A673 (cell line): ENCODE measurements at places on chromosomes 7 and 10.

DNA sequence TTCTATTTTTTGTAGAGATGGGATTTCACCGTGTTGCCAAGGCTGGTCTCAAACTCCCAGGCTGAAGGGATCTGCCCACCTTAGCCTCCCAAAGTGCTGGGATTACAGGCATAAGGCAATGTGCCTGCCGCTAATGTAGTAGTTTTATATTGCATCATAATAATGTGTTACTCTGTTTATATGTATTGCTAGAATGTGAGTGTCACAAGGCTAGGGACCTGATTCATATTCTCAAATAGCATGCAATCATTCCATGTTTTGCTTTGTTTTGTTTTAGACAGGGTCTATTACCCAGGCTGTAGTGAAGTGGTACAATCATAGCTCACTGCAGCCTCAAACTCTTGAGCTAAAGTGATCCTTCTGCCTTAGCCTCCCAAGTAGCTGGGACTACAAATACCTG is 13.5 kb downstream of the CCL26 start:
- DNase-seq = no peak

- DNase-seq = peak; percentile 27
Measured at GRCh38 chr10:97644936-97645335, 4.5 kb downstream of the PI4K2A start.

- DNase-seq = peak; percentile 36
Measured at GRCh38 chr10:106355450-106355849, 809.1 kb downstream of the SORCS1 start.

- DNase-seq = no peak
Measured at GRCh38 chr7:106569500-106569929, 91.4 kb downstream of the CCDC71L start.

GRCh38 chr10:21733710-21734109 is 199.7 kb downstream of the MLLT10 start:
- peak; percentile 56 for DNase-seq

GRCh38 chr10:78524342-78524741 is 490.7 kb downstream of the RPS24 start:
- DNase-seq = no peak

DNA sequence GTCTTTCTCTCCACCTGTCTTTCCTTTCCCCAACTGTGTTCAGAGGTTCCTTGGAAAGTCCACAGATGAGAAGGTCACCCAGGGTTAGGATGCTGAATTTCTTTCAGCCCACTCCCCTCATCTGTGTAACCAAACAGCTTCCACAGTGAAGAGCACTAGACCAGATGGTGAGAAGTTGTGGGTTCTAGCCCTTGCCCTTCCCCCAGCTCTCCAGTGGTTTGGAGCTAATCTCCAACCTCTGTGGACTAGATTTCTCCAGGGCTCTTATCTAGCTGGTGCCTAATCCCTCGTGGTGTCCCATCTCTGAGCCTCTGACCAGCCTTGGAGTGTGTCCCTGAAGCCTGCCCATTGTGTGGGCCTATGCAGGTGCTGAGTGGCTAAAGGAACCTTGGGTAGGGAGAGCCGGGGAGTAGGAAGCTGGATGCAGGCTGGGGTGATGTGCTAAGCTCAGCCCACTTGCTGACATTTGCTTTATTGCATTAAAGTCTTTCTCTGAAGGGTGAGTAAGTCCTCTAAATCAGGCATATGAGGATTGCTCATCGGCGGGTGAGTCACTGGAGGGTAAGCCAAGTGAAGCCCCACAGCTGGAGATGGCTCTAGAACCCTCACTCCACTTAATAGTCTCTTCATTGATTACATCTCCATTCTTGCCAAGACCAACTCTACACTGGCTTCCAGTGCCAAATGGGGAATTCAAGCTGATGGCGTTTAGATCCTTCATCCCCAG is 14.9 kb downstream of the DUSP5 start:
- DNase-seq = peak; percentile 58

DNA sequence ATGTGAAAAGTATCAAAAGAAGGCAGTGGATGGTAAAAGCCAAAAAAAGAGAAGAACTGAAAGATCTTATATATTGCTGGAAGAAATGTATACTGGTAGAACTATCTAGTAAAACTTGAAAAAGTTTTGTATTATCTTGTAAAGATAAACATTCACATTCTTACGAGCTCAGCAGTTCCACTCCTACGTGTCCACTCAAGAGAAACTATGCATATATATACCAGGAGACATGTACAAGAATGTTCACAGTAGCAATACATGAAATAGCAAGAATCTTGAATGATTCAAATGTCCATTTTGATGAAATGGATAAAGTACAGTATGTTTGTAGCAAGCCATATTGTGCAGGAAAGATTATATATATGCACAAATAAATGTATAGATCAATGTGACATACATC is 155.0 kb downstream of the RNF133 start:
- DNase-seq = no peak

- DNase-seq = peak; percentile 23
Measured at GRCh38 chr10:71736570-71736952, 17.0 kb upstream of the C10orf105 start.

- peak; percentile 66 for DNase-seq
Measured at GRCh38 chr7:73342645-73343044, 14.7 kb downstream of the FKBP6 start.

DNA sequence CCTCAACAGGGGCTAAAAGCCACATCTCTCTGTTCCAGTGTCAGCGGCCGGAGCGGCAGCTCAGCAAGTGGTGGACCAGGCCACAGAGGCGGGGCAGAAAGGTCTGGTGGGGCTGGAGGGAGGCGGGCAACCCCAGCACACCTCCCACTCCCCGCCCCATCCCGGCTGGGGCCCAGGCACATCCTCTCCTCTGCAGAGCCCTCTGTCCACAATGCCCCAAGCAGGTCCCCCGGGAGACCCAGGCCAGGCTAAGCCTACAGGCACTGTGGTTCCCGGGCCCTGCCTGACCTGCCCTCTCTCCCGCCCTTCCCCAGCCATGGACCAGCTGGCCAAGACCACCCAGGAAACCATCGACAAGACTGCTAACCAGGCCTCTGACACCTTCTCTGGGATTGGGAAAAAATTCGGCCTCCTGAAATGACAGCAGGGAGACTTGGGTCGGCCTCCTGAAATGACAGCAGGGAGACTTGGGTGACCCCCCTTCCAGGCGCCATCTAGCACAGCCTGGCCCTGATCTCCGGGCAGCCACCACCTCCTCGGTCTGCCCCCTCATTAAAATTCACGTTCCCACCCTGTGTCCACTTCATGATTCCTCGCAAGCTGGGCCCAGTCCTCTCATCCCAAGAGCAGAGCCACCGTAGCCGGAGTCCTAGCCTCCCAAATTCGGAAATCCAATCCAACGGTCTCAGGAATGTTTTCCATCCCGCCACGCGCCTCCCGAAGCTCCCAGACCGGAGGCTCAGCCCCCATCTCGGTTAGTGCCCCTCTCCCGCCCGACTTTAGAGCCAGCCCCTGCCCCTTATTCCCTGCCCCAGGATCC is 2.1 kb downstream of the ADIRF start:
- DNase-seq = no peak

- no peak for DNase-seq
Measured at GRCh38 chr10:118204292-118204943, 137.7 kb downstream of the FAM204A start.

DNA sequence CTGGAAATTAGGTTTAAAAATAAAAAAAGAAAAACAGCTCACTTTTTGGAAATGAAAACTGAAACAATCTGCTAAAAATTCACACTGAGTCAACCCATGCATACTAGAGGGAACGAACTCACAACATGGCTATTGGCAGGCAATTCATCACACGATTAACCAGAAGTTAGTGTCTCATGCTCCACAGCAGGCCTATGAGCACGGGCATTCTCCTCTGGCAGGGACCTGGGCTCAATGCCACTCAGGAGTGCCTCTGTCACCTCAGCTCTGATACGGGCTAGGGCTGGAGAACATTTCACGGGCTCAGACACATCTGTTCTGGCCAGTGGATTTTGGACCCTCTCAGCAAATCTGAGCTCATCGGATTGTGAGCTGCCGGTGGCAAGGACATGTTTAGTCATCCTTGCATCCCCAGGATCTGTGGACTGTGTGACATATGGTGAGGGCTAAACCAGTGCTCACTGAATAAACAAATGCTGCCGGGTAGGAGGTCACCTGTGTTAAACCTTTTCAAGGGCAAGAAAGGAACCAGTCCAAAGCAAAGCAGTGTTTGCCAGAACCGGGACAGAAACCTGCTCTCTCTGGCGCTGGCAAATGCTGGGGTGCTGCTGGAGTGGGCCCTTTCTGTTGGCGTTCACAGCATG is 40.1 kb downstream of the POLR3A start:
- DNase-seq = no peak

GRCh38 chr10:84356928-84357327 is 28.5 kb downstream of the CCSER2 start:
- DNase-seq = no peak

GRCh38 chr7:111511845-111512244 is 50.4 kb downstream of the IMMP2L start:
- no peak for DNase-seq

DNA sequence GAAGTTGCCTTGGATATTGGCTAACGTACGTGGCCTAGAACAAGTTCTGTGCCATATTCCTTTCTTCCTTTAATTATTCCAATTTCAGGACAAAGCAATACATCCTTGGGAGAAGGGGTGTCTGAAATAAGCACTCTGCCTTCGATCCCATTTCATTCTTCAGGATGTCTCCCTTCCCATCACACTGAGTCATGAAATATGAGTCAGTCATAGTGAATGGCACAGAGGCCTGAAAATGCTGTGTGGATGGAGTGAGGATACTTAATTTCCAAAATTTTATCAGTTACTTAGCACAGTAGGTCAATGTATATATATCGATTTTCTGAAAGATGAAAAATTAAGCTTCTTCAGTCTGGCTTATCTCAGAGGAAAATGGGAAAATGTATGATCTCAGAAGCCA is 19.5 kb downstream of the EVX1 start:
- DNase-seq = no peak

- DNase-seq = no peak
Measured at GRCh38 chr7:1920266-1920681, 250.2 kb downstream of the ELFN1 start.

DNA sequence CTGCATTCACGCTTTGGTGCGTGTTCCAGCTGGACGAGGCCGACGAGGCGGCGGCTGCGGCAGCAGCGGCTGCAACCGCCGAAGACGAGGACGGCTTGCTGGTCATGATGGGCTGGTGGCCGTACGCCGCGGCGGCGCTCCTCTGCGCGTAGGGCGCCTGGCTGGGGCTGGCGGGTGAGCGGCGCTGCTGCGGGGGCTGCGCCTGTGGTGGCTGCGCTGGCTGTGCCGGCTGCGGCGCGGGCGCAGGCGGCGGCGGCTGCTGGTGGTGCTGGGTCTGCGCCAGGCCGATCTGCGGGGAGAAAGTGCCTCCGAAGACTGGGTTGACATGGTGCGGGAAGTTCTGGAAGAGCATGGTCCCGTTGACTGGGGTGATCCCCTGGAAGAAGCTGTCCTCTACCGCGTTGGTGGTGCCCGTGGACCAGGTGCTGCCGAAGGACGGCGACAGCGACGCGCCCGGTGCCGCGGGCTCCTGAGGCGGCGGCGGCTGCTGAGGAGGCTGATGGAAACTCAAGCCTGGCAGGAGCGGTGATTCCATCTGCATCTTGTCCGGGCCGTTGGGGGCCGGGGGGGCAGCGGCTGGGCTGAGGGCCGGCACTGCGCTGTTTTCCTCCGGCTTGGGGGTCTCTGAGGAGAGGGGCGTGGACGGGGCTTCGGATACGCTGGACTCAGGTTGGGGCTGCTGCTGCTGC is 51.1 kb downstream of the CPEB3 start:
- DNase-seq = peak; percentile 58

- no peak for DNase-seq
Measured at GRCh38 chr7:1937252-1937605, 267.2 kb downstream of the ELFN1 start.

DNA sequence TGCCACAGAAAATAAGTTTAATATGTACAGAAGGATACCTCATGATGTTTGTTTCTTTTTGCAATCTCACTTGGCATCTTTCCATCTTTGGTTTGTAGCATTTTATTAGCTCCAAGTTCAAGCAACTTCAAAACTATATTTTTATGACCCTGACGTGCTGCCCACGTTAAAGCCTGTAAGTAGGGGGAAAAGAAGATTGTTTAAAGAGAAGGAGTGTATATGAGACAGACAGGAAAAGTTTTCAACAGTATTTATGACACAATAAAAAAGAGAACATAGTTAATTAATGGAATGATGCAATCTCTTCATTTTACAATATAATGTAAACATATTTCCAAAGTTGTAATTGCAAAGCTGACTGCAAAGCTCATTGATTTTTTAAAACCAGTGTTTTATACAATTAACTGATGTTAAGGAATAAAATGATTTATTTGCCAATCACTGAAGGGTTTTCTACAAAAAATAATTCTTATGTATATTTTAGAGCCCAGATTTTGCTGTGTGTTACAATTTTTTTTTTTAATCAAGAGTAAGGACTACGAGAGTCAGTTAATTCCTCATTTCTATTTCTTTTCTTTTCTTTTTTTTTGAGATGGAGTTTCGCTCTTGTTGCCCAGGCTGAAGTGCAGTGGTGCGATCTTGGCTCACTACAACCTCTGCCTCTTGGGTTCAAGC is 42.5 kb downstream of the ASZ1 start:
- DNase-seq = no peak

- no peak for DNase-seq
Measured at GRCh38 chr10:62092301-62093030, 176.2 kb downstream of the RTKN2 start.

DNA sequence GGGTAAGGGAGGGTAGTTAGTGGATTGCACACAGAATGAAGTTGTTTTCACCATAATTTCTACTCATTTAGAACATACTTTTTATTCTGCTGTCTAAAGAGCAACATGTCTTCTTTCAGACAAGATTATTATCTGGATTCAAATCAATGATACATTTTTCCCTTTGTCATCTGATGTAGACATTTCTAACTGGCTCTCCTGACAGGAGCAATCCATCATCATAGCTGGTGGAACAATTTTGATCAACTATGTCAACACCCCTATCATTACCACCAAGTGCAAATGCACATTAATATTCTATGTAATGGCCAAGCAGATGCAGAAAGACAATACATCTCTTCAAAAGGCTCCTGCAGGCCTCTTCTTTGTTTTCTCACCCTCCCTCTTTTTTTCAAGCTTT is 672.9 kb upstream of the LRRTM3 start:
- no peak for DNase-seq

DNA sequence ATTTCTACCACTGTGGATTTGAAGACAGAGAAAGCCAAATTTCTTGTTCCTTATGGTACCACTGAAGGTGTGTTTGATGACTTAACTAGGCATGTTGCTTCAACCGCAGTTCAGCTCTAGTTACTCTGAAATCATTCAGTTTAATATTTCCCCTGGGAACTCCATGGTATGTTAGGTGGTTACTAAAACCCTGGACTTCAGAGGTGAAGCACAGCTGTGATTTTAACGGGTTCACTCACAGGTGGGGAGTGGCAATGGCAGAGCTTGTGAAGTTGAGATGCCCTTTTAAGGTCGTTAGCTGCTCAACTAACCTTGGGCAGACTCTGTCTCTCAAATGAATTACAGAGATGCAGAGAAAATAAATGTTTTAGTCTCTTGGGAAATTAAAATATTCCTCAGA is 163.6 kb upstream of the PHYHIPL start:
- DNase-seq = no peak

DNA sequence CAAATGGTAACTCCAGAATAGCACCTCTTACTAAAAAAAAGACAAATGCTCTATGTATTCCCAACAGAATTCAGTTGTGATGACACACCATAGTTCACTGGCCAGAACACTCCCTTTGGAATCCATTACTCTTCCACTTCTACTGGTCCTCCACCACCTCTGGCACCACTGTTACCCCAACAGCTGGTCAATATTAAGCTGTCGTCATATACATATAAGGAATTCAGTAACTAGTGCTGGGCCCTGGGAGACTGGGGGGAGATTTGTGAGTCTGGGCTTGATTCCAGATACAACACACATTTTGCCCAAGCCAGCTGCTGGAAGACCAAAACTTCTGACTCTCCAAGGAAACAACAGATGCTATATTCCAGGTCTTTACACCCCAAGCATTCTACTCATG is 26.0 kb upstream of the ITGA8 start:
- DNase-seq = no peak
